ENCODE measurements at places on chromosomes 1 and 21.
A peak's percentile ranks its signal among the peaks of the same experiment; 100 is the strongest.

DNA sequence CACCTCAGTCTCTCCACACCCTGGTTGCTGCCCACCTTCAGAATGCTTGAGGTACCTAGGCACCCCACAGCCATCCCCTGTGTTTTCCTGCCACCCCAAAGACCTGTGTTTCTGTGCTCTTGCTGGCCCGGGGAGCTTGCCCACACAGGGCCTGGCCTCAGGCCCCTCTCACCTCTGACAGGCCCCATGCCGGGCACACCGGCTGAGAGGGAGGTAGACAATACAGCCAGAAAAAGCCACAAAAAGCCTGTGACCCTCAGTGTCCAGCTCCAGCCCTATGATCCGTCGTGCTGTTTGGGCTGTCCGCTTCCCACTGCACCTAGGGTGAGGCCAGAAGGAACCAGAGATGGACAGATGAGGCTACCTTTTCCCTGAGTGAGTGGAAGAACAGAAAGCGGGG is 11.4 kb downstream of the SEMA6C start:
- DNase-seq: no peak

DNA sequence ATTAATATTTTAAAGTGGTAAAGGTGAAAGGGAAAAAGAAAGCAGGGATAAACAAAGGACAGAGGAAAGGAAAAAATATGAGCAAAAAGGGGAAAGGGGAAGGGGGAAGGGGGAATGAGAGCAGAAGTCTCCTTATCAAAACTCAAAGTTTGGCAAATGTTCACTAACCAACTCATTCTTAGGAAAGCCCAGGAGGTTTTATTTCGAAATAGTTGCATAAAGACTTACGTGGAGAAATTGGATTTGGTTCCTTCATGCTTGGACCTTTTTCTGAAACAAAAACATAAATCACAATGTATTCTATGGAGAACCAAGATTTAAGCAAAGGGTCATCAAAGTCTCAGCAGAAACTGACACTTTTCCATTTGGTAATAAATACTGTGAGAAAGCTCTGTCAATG is 188.1 kb downstream of the TGFBR3 start:
- no peak for DNase-seq

- DNase-seq: no peak
Observed at GRCh38 chr1:3807769-3808168, 11.5 kb upstream of the LRRC47 start.

- DNase-seq: no peak
Observed at GRCh38 chr21:37496972-37497371, 130.4 kb downstream of the DYRK1A start.

GRCh38 chr1:206831650-206832049 is 33.8 kb upstream of the IL20 start:
- no peak for DNase-seq

- DNase-seq: no peak
Observed at GRCh38 chr1:10739589-10739988, 56.9 kb downstream of the CASZ1 start.

GRCh38 chr1:47214549-47214948 is 17.5 kb downstream of the TAL1 start:
- DNase-seq: no peak

DNA sequence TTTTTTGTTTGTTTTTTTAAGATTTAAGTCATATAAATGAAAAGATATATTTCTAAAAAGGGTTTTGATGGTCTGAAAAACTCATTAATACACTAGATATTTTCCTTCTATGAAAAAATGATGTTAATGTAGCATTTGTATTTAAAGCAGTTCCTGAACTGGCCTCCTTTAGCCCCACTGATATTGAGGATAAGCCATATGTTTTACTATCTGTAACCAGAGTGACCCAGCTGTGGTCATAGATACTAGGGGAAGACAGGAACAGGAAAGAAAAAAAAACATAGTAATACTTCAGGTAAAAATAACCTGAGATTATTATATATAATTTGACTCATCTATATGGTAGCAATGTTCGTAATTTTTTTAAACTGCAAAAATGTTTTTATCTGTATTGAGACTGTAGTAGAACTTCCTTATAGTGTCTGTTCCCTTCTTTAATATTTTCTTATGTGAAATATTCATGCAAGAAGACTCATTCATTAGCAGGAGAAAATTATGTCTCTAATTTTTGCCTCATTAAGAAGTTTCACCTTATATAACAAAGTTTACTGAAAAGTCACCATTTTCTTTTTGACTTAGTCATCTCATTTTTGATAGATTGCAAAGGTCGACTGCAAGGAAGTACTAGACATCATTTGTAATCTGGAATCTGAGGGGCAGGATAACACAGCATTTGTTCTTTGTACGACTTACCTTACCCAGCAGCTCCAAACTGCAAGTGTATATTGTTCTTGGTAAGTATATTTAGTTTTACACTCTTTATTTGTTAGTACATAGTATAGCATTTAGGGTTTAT is 25.6 kb upstream of the TMCO2 start:
- no peak for DNase-seq

- no peak for DNase-seq
Observed at GRCh38 chr1:69290291-69290690, 277.4 kb upstream of the LRRC7 start.

GRCh38 chr21:42733874-42734273 is 80.5 kb downstream of the PDE9A start:
- DNase-seq: no peak

GRCh38 chr1:107935396-107936064 is 29.4 kb downstream of the VAV3 start:
- no peak for DNase-seq

GRCh38 chr1:15220024-15220392 is 27.0 kb upstream of the FHAD1 start:
- DNase-seq: no peak

DNA sequence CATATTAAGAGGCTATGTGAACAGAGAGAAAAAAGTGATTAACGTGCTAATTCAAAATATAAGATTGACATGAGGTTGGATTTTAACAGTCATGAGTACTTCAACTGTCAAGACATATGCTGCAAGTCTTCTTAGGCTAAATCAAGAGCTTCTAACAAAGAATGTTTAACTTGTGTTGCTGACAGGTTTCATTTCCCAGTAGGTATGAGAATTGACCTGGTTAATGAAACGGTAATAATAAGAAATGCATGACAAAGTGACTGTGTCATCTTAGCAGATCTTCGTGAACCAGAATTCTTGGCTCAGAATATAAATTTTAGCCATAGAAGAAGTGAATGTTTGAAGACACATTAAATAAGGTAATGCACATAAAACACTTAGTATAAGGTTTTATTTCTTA is 132.6 kb upstream of the PTGFR start:
- no peak for DNase-seq

- no peak for DNase-seq
Observed at GRCh38 chr21:35559128-35559828, 501.0 kb downstream of the SETD4 start.

DNA sequence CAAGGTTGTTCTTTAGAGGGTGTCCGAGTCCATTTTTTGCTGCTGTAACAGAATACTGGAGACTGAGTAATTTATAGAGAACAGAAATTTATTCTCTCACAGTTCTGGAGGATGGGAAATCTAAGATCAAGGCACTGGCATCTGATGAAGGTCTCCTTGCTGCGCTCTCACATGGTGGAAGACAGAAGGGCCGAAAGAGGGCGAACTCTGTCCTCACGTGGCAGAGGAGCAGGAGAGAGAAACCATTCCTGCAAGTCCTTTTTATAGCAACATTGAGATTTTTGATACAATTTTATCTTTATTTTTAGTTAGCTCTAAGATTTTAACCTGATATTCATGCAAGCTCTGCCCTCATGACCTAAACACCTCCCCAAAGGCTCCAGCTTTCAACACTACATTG is 48.3 kb downstream of the ATG4C start:
- DNase-seq: no peak

DNA sequence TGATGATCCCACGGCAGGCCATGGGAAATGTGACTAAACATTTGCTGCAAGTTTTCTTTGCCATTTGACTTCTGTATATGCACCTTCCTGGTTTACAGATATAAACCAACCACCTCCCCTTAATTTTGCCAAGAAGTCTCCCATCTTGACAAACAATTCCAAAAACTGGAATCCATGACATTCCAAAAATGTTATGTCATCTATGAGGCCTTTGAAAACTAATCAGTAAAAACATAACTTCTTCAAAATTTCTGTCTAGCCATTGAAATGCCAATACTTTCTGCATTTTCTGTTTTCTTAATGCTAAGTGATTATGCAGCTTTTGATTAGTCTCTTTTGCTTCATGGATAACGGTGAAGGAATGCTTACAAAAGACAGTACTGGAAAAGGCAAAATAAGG is 84.1 kb downstream of the LYST start:
- DNase-seq: no peak

GRCh38 chr21:32603131-32603530 is 9.0 kb downstream of the CFAP298 start:
- DNase-seq: no peak

GRCh38 chr1:154938604-154939399 is 2.3 kb upstream of the PMVK start:
- no peak for DNase-seq

- peak; percentile 51 for DNase-seq
Observed at GRCh38 chr1:39410915-39411436, 80.5 kb upstream of the BMP8A start.

DNA sequence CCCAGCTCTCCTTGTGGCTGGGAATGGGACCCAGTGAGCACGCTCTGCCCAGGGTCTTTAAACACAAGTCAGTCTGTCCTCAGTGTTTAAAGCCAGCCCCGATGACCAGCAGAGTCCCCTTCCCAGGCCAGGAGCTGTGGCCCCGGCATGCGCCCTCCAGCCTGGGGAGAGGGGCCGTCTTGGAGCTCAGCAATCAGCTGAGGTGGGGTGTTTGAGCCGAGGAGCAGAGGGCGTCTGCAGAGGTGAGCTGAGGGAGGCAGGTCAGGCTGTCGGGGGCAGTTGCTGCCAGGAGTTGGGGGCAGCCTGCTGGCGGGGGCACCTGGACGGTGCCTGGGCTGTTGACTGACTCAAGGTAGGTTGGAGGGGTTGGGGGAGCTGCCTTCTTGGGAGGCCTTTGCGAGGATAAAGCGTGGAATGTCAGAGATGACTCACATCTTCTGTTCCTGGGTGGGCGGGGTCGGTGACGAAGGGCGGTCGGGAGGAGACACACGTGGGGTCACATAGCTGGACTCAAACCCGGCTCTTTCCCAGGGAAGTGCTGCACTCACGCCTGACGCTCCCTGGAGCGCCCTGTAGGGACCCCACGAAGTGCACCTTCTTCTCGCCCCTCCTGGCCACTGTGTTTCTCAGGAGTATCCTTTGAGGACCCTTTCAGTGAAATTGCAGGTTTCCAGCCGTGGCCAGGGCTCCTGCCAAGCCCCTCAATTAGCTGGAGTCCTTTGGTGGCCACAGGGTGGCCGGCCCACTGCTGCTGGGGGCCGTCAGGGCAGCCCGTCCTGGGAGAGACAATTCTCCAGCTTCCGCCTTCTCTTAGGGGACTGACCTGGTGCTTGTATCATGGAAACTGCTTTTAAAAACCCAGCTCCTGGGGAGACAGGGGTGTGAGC is 86.2 kb downstream of the SIK1 start:
- no peak for DNase-seq

- DNase-seq: no peak
Observed at GRCh38 chr21:17370916-17371315, 141.9 kb upstream of the CXADR start.

DNA sequence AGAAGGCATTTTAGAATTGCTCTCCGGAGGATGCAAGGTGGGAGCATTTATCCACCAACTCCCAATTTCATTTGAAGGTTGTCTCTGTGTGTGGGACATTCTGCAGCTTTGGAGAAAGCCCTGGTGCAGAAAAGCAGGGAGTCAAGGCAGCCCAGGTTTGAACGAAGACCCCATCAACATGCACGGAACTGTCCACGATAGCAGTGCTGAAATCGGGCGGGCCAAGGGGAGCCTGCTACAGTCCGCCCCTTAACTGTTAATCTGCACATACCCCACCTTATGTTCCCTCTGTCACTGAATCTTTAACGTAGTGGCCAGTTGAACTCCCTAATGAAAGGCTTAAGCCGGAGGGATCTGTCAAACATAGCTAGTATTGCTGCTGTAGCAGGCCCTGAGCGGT is 68.8 kb upstream of the C1orf174 start:
- DNase-seq: no peak

GRCh38 chr1:57845041-57845440 is 421.2 kb upstream of the DAB1 start:
- no peak for DNase-seq

DNA sequence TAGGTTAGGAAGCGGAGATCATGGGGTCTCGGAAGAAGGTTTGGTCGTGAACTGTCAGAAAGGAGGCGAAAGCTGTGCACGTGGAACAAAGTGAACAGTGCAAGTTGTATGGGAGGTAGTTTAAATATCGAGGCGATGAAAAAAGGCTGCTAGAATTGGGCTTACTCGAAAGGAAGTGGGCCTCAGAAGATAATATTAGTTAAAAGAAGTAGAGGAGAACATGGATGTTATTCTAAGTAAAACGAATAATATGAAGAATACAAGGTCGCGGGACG is 571 bp downstream of the WDR3 start:
- DNase-seq: peak; percentile 12

- DNase-seq: no peak
Observed at GRCh38 chr1:64923294-64923718, 43.0 kb downstream of the JAK1 start.

DNA sequence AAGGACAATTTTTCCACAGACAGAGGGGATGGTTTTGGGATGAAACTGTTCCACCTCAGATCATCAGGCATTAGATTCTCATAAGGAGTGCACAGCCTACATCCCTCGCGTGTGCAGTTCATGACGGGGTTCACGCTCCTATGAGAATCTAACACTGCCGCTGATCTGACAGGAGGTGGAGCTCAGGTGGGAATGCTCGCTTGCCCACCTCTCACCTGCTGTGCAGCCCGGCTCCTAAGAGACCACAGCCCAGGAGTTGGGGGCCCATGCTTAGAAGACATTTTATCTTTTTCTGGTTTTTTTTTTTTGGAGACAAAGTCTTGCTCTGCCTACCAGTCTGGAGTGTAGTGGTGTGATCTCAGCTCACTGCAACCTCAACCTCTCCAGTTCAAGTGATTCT is 16.0 kb downstream of the GNB1 start:
- no peak for DNase-seq

DNA sequence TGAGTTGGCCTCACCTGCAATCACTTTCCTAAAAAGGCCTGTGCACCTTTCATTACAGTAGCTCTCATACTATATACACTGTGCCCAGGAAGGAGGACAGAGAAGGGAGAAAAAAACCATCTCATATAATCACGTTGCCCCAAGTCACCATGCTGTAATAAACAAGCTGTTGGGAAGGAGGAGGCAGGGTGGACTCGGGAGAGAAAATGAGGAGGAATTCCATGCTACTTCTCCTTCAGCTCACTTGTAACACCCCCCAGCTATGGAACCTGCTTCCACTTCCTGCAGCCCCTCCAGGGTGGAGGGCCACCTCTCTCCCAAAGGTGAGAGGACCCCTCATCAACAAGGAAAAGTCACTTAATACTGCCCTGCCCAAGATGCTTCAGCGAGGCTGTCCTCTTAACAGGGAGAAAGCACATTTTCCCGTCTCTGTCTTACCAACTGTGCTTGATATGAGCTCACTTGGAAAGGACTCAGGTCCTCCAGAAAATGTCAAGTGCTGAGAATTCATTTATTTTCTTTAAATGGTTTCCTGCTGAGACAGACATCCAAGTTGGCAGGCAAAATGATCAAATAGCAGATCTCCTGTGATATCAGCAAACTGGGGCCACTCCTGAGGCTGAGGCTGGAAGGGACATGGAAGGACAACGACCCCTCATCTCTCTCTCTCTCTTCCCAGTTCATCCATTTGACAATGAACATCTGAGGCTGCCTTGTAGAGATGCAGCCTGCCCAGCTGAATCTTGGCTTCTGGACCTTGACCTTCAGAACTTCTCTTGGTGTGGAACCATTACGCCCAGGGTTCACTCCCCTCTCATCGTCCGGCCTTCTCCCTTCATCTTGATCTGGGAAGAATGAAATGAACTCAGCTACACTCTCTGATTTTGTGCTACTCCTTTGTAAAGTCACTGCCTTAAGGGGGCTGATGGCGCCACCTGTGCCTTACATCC is 54.0 kb downstream of the CAPN9 start:
- DNase-seq: no peak

All from NCI-H526 treated with DMSO at 0.1 percent for 48 hours (cell line).